Activated CD4-positive, alpha-beta T cell treated with anti-CD3 and anti-CD28 coated beads, Interleukin-10, Interleukin-2, amounts not matched to agents 100 ng/mL and 50 ng/mL, durations not matched to agents 16 hours and 8 hours (primary cell): ENCODE measurements at places on chromosomes 6 and 20.

GRCh38 chr6:70375166-70375565 is 38.1 kb upstream of the FAM135A start:
- DNase-seq: no peak

GRCh38 chr6:42400061-42400760 is 51.5 kb downstream of the TRERF1 start:
- no peak for DNase-seq

DNA sequence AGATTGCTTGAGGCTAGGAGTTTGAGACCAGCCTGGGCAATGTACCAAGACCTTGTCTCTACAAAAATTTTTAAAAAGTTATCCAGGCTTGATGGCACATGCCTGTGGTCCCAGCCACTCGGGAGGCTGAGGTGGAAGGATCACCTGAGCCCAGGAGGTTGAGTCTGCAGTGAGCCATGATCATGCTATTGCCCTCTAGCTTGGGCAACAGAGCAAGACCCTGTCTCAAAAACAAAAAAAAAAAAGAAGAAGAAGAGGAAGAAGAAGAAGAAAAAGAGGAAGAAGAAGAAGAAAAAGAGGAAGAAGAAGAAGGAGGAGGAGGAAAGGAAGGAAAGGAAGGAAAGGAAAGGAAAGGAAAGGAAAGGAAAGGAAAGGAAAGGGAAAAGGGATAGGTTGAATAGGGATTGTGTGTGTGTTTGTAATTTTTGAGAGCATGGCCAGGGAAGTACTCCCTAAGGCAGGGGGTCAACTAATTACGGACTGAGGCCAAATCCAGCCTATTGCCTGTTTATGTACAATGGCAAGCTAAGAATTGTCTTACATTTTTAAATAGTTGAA is 43.0 kb upstream of the ZNF217 start:
- no peak for DNase-seq

DNA sequence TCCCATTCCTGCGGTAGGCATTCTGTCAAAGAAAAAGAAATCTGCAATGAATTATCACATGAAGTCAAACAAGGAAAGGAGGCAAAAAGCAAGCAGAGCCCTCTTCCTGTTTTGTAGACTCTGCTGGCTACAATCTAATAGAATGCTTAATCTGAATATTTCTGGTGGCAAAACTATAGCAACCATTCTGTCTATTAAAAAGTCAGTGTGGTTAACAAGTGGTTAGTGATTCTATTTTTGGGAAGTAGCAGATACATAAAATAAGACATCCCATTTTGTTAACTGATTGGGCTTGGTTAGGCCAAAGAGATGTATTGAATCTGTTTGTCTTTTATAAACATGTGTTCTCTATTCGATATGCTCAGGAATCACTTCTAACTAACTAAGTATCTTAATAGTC is 442.3 kb downstream of the CDC5L start:
- no peak for DNase-seq

GRCh38 chr6:127100510-127101140 is 17.8 kb upstream of the RSPO3 start:
- DNase-seq: no peak

GRCh38 chr20:50449738-50450492 is 60.3 kb upstream of the PTPN1 start:
- no peak for DNase-seq

- DNase-seq: no peak
Observed at GRCh38 chr6:49929340-49929739, 34.6 kb downstream of the DEFB114 start.

GRCh38 chr6:157276134-157276532 is 47.2 kb downstream of the TMEM242 start:
- no peak for DNase-seq

DNA sequence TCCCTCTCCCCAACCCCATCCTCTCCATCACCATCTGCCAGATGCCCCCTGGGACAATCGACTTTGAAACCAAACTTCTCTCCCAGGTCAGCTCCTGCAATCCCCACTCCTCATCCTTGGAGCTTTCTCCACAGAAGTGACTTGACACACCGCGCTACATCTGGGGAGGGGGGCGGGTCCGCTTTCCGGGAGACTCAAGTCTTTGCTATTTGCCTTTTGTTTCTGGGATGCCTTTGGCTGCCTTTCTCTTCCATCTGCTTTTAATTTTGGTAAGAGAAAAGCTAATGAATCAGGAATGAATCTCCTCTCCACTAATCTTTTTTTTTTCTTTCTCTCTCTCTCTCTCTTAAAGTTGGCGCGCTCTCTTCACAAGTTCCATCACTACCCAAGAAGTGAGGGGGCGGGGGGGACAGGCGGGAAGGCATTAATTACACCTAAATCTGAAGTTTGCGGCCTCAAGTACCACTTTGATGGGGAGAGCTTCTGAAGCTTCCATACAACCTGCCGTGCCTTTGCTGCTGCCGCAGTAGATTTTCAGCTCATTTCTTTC is 664 bp upstream of the TPBG start:
- no peak for DNase-seq

GRCh38 chr6:88402909-88403308 is 236.8 kb upstream of the CNR1 start:
- no peak for DNase-seq

GRCh38 chr6:25196464-25196863 is 82.7 kb upstream of the CARMIL1 start:
- DNase-seq: no peak

DNA sequence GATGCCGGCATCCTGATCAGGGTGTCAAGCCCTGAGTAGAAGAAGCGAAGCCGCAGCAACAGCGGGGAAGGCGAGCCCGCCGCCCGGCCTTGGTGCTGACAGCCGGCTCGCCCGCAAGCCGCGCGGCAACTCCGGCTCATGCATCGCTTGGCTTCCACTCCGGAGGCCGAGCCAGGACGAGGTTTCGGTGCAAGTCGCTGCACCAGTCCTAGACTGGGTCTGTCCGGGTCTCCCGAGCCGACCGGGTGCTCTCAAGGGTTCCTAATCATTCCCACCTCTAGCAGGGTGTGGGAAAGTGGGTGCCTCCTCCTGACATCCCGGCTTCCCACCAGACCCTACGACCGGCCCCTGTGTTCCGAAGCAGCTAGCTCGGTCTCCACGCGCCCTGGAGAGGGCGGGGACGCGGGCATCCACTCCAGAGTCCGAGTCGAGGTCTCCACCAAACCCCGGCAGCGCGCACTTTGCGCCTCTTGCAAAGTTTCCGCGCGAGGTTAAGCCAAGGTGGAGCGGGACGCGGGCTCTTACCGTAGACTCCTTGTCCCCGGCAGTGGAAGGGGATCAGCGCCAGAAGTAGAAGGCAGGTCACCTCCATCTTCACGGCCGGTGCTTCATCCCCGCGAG is 1.4 kb downstream of the MDGA1 start:
- peak; percentile 31 for DNase-seq

GRCh38 chr6:34143196-34143883 is 2.5 kb downstream of the GRM4 start:
- no peak for DNase-seq

- DNase-seq: no peak
Observed at GRCh38 chr6:128284128-128284527, 236.3 kb downstream of the PTPRK start.

- DNase-seq: peak; percentile 68
Observed at GRCh38 chr20:478949-479429, 16.7 kb upstream of the TBC1D20 start.

DNA sequence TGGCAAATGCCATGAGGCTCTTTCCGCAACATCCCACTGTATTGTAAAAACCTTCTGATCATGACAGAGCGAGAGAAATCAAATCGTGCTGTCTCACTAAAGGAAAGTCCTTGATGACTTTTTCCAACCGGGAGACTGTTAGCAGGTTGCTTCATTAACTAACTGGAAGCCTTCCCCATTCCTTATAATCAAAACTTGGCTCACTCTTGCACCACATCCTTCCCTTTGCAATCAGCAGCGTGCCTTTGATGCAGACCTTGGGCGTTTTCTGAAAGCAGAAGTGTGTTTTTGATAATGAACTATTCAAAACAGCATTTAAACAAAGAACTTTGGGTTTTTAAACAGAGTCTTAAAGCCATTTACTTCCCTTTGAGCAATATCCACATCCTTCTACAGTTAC is 96.2 kb upstream of the CNR1 start:
- no peak for DNase-seq

DNA sequence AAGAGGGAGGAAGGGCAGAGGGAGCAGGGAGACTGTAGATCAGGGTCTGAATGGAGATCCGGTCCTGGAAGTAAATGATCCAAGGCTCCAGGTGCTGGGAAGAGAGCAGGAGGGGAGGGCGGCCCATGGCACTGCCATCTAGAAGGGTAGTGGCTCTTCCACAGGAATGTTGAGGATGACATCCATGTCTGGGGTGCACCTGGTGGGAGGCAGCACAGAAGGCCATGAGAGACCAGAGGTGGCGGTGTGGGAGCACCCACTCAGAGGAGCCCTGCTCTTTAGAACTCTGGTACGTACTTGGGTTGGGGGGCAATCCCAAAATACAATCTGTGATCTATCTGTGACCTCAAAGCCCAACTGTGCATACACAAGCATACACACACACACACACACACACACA is 13.5 kb downstream of the DEFB132 start:
- no peak for DNase-seq

DNA sequence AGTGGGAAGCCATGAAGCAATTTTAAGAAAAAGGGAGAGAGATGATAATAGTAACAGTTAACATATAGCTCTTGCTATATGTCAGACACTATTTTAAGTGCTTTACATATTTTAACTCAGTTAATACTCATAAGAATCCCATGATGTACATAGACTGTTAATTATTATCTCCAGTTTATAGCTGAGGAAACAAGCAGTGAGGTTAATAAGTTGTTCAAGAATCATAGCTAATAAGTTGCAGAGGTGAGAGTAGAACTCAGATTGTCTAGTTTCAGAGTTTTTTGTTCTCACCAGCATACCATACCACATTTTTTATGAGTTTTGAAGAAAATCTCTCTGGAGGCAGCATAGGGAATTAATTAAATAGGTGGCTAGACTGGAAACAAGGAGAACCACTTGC is 144.6 kb upstream of the MMS22L start:
- DNase-seq: no peak

DNA sequence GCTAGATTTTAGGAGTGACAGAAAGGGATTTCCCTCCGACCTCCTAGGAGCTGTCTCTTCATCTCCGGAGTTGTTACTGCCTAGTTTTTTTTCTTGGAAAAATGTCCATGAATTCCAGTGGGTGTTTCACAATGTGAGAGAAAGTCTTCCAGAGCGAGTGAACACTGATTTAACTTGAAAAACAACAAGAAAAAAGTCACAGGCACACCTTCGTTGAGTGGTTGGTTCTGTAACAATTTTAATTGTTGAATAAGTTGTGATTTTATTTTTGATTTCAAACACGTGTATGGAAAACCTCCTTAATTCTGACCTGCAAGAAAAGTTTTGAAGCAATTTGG is 2.9 kb downstream of the TFAP2C start:
- no peak for DNase-seq

DNA sequence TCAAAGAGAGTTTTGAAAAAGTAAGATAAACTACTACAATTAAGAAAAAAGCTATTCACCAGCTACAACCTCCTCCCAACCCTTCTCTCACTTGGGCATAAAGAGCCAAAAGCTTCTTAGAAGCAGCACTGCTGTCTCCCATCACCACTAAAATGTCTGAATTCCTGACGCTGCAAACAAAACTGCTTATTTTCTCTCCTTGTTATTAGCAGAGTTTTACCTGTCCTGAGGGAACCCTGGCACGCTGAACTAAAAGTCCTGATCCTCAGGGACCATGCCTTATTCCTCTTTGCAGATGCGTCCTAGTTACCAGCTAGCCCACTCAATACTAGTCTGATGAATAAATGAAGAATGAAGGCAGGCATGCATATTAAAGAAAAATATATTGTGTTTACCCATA is 1.1 kb downstream of the HACE1 start:
- DNase-seq: no peak

DNA sequence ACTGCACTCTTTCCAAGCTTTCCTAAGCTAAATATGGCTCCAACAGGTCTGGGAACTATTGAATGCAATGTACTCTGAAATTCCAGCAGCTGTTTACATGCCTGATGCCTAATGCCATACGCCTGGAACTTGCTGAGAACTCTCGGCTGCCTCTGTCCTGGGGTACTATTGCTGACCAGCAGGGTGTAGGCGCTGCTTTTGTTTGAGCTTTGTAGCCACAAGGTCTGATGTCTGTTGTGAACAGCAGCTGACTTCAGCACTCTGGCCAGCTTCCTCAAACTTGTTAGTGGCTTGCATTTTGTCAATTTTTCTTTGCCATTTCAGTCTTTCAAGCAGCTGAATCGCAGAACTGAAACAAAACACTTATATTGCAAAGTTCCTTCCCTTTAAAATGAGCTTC is 26.7 kb downstream of the SAYSD1 start:
- no peak for DNase-seq

DNA sequence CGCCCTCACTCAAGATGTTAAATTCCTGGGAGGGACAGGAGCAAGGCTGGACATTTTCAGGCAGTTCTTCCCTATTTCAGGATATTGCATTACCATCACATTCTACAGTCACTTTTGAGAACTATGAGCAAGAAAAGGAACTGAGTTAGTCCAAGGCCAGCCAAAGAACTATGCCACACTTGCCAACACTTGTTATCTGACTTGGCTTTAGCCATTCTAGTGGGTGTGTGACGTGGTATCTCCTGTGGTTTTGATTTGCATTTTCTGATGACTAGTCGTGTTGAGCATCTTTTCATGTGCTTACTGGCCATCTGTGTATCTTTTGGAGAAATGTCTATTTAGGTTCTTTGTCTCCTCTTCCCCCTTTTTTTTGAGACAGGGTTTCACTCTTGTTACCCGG is 12.0 kb downstream of the XRN2 start:
- peak; percentile 53 for DNase-seq

- no peak for DNase-seq
Observed at GRCh38 chr6:50337532-50338122, 287.9 kb upstream of the DEFB112 start.

DNA sequence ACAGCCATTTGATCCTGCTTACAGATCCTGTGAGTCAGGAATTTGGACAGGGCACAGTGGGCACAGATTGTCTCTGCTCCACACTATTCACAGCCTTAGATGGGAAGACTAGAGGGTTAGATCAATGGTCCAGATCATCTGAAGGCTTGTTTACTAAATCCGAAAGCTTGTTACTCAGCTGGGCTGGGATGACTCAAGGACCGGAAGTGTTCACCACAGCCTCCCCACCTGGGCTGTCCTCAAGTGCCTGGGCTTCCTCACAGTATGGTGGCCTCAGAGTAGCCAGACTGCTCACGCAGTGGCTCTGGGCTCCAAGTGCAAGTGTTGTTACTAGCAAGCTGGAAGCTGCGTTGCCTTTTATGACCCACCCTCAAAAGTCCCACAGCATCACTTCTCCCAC is 75.4 kb upstream of the INSM1 start:
- DNase-seq: peak; percentile 31

- no peak for DNase-seq
Observed at GRCh38 chr6:129623008-129623732, 86.8 kb downstream of the ARHGAP18 start.

GRCh38 chr6:40393641-40394040 is 193.5 kb downstream of the LRFN2 start:
- no peak for DNase-seq

GRCh38 chr6:98526465-98526864 is 307.9 kb upstream of the POU3F2 start:
- no peak for DNase-seq

- DNase-seq: no peak
Observed at GRCh38 chr6:54076159-54076789, 35.0 kb upstream of the MLIP start.

GRCh38 chr20:15252304-15252703 is 914.9 kb upstream of the FLRT3 start:
- no peak for DNase-seq

- no peak for DNase-seq
Observed at GRCh38 chr6:154341336-154341735, 15.3 kb downstream of the IPCEF1 start.

GRCh38 chr6:44266347-44266746 is 996 bp upstream of the NFKBIE start:
- DNase-seq: no peak
